ENCODE measurements at places on chromosomes 11 and 22.

GRCh38 chr11:111445586-111445985, 66.5 kb upstream of the POU2AF1 start:
- DNase-seq: no peak

- no peak for DNase-seq
Measured at GRCh38 chr11:96199563-96200025, 143.4 kb downstream of the MAML2 start.

- DNase-seq: no peak
Measured at GRCh38 chr11:115674176-115674936, 170.1 kb upstream of the CADM1 start.

- DNase-seq: no peak
Measured at GRCh38 chr11:66417000-66417399, 3.8 kb upstream of the NPAS4 start.

DNA sequence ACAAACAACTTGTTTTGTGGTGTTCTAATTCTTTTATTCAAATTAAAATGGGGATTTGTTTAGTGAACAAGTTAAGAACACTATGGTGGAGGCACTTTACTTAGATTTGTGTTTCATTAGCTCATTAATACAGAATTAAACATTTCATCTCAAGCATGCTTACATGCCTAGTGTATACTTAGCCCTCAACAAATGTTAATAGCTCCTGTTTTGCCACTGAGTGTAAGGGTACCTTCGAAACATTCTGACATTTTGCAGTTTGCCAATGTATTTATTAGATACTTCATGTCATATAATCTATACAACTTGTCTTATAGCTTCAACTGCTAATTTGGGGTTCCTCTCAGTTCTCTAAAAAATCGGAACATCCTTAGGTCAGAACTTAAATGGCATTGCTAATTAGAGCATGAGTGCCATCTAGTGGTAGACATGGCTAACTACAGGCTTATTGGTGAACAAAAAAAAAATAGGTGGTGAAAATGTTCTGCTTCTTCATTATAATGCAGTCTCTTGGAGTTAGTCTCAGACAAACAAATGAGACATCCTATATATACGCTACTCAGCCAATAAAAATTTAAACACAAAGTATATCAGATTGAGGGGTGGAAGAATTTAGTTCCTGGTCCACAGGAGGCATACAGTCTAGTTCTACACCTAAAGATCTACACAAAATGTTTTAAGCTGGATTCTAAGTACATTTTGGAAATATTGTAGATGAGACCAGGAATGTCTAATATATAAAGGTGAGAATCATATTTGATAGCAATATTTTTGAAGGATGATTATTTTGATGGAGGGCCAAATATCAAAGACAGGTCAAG, 4.9 kb upstream of the CNTN5 start:
- DNase-seq: no peak

DNA sequence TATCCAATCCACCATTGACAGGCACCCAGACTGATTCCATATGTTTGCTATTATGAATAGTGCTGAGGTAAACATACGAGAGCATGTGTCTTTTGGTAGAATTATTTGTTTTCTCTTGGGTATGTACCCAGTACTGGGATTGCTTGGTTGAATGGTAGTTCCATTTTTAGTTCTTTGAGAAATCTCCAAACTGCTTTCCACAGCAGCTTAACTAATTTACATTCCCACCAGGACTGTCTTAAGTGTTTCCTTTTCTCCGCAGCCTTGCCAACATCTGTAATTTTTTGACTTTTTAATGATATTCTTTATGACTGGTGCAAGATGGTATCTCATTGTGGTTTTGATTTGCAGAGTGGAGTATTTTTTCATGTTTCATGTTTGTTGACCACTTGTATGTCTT, 8.3 kb downstream of the FDX1 start:
- no peak for DNase-seq

DNA sequence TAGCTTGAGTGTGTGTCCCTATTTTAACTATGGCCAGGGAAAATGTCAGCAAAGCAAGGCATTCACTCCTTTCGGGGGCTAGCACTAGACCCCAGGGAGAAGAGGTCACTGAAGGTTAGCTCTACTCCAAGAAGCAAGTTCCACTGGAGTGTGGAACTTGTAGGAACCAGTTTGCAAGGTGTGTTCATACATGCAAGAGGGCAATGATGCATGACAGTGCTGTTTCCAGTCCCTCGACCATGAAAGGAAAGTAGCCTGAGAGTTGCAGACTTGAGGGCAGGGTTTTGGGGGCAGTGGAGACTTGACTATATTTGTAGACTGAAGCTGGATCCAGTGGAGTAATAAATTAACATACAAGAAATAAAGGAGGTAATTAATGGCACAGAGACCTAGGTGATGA, 21.6 kb upstream of the SLC36A4 start:
- no peak for DNase-seq

All from DMS 273 treated with DMSO at 0.1 percent for 48 hours (cell line).